Suppressor macrophage (primary cell): ENCODE measurements at places on chromosomes 3 and 15.
A peak's percentile ranks its signal among the peaks of the same experiment; 100 is the strongest.

DNA sequence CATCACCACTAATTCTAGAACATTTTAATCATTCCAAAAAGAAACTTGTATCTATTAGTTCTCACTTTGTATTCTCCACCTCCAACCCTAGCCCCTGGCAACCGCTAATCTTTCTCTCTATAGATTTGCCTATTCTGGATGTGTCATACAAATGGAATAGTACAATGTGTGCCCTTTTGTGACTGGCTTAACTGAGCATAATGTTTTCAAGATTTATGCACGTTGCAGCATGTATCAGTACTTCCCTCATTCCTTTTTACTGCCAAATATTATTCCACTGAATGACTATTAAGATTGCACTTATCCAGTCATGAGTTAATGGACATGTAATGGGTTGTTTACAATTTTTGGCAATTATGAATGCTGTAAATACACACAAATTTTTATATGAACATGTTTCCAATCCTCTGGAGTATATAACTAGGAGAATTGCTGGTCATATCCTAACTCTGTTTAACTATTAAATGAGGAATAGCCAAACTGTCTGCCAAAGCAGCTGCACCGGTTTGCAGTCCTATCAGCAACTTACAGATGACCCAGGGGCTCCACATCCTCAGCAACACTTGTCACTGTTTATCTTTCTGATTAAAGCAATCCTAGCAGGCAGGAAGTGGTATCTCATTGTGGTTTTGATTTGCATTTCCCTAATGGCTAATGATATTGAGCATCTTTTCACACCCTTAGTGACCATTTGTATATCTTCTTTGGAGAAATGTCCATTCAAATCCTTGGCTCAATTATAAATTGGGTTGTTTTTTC, 42.9 kb downstream of the DCUN1D1 start:
- no peak for DNase-seq

- peak; percentile 69 for DNase-seq
Measured at GRCh38 chr15:58457466-58457965, 25.7 kb downstream of the LIPC start.

GRCh38 chr3:10553591-10554235, 48.3 kb upstream of the ATP2B2 start:
- no peak for DNase-seq

DNA sequence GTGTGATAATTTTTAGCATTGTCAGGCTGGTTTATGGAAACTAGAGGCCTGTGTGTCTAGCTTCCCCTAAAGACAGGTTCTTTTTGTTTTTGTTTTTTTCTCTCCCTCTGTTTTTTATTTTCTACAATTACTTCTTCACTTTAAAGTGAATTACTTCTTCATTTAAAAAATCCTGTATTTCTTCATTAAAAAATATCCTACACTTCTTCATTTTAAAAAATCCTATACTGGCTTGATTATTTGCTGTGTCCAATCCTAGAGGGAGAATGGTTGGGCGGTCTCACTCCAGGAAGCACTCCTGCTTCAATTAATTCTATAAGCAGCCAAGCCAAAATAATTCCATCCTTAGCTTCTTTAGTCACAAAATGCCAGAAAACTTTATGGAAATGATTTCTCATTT, 11.8 kb downstream of the ATG7 start:
- DNase-seq = no peak

DNA sequence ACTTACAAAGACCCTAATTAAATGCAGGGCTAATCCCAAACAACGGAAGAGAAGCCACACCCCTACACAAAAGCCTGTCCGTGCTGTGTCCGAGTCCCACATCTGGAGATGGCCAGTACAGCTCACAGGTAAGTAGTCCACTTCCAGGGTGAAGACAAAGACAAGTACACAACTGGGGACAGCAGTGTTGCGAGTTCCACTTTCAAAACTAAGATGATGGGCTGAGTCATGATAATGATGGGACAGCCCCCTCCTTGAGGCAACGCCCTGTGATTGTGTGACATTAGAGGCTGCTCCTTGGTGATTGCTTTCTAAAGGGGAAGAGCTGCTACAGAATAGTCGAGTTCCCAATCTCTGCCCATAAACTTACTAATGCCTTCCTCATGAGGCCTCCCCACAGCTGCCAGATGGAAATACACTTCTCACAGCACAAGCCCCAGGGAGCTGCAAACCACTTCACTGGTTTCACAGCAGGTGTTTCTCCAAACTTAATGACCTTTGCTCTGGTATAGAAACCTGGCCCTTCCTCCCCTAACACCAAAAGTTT, 27.6 kb downstream of the RFT1 start:
- peak; percentile 89 for DNase-seq
